ENCODE measurements at places on chromosomes 16 and 17.
A peak's percentile ranks its signal among the peaks of the same experiment; 100 is the strongest.

GRCh38 chr16:48053418-48053745 is 102.4 kb downstream of the ABCC12 start:
- DNase-seq = peak; percentile 40

DNA sequence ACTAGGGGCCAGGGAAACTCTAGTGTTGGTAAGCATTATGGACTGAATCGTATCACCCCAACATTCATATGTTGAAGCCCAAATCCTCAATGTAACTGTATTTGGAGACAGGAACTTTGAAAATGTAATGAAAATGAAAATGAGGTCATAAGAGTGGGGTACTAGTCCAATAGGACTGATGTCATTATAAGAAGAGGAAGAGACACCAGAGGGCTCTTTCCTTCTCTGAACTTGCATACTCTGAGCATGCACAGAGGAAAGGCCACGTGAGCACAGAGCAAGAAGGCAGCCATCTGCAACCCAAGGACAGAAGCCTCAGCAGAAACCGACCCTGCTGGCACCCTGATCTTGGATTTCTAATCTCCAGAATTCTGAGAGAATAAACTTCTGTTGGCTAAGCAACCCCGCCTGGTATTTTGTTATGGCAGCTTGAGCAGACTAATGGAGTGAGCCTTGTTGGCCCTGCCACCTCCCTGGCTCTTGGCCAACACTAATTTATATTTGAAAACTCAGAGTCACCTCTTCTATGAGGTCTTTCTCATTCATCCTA is 273.4 kb downstream of the NTN1 start:
- no peak for DNase-seq

GRCh38 chr17:63601439-63602371 is 1.0 kb downstream of the TACO1 start:
- DNase-seq = peak; percentile 3

GRCh38 chr17:41308251-41308917 is 725 bp downstream of the KRTAP16-1 start:
- peak; percentile 46 for DNase-seq

- DNase-seq = no peak
Observed at GRCh38 chr17:4725646-4726310, 5.5 kb upstream of the MED11 start.

DNA sequence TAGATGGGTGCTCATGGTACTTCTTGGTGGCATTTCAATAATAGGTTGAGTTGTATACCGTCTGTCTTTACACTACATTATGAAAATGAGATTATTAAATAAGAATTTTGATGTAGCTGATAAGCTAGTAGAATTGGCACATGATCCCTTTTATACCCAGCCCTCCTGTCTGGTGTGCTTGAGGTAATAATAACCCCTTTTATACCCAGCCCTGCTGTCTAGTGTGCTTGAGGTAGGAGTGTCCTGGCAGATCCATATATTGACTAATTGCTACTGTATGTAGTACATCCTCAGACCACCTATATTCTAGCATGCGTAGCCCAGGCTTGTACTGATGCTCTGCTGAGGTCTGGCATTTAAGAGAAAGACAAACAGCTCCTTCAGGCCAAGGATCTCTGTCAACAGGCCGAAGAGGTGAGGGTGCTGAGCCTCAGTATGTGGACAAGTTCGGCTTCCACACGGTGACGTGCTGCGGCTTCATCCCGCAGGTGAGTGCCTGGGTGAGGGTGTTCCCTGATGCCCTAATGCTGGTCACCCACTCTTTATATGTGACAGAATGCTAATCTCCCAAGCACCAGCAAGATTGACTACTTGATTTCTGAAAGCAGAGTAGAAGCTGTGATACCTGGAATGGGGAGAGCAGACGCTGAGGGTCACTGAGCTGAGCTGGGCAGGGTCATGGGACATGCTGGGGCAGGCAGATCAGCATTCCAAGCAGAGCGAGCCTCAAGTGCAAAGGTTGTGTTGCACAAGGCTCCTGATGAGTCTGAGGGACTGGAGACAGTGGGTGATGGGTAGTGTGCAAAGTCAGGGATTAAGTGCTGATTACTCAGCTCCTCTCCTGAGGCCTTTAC is 5.7 kb downstream of the FN3K start:
- no peak for DNase-seq

GRCh38 chr16:69309316-69309715 is 1.8 kb upstream of the VPS4A start:
- DNase-seq = no peak

GRCh38 chr17:18267927-18268711 is 7.7 kb downstream of the MIEF2 start:
- DNase-seq = peak; percentile 37

GRCh38 chr16:70453117-70453891 is 1.1 kb upstream of the FCSK start:
- no peak for DNase-seq

DNA sequence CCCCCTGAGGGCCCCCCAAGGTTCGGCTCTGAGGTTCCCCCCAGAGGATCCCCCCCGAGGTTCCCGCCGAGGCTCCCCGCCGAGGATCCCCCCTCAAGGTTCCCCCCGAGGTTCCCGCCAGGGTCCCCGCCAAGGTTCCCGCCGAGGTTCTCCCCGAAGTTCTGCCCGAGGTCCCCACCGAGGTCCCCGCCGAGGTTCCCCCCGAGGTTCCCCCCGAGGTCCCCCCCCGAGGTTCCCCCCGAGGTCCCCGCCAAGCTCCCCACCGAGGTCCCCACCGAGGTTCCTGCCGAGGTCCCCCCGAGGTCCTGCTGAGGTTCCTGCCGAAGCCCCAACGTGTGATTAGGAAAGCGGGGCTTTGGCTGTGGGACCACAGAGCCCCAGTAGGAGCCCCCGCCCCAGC is 32.2 kb upstream of the SSTR5 start:
- DNase-seq = no peak

DNA sequence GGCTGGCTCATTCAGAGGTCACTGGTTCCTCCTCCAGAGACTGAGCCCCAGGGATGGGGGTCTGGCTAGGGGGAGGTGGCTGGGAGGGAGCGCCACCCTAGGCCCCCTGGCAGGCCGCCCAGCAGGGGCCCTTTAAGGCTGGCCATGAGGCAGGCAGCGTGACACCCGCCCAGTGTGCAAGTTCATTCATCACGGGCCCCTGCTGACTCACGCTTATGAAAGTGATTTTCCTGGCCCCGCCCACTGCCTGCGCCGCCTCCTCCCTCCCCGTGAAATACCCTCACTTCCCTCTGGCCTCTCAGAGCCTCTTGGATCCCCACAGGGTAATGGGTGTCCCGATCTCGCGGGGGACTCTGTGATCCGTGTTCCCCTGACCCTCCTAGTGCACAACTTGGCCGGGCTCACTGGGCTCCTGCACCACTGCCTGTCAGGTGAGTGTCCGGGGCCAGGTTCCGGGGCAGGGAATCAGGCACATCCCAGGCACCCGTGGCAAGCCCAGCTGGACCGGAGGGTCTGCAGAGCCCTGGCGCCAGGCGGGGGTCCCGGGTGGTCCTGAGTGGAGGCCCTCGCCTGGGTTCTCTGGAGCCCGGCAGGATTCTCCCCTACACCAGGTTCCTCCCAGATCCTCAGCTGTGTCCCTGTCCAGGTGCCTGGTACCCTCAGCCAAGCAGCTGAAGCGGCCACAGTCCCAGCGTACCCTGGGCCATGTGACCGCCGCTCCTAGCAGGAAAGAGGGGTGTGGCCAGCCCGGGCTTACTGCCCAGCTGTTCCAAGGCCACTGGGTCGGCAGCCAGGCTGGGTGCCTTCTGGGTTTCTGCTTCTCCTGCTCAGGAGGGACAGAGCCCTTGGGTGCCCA is at the start of gene OSGIN1:
Gene OSGIN1 (plus strand): TSS at position 301 of the 856 bp plus-strand sequence. CDS start 4,432 bp downstream, outside the sequence.
- DNase-seq = peak; percentile 92

- DNase-seq = peak; percentile 59
Observed at GRCh38 chr17:16269658-16270057, 52.6 kb downstream of the PIGL start.

DNA sequence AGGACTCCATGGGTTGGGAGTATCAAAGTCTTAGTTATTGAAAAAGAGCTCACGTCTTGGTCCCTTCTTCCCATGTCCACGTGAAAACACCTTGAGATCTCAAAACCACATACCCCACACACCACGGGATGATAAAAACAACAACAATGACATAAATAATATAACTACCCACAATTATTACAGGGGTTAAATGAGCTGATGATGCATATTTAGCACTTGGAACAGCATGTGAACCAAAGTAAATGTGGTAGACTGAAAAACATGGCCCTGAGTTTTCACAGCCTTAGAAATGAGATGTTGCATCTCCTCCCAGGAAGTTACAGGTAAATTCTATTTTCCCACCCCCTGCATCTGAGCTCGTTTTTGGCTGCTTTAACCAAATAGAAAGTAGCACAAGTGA is 208.9 kb downstream of the C16orf95 start:
- DNase-seq = no peak

DNA sequence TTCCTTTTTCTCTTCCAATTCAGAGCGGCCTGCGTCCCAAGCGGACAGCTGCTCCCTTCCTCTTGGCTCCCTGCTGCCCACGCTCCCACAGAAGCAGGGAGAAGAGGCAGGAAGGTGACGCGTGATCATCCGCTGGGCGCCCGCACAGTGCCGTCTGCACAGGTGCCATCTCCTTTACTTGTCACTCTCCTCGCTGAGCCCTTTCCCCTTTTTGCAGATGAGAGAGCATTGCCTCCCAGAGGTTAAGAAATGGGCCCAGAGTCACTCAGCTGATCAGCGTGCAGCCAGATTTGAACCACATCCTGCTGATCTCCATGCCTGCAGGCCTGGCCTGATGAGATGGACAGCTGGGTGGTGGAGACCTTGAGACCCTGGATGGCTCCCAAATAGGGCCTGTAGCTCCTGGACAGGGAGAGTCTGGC is 299.8 kb downstream of the SEC14L1 start:
- no peak for DNase-seq

DNA sequence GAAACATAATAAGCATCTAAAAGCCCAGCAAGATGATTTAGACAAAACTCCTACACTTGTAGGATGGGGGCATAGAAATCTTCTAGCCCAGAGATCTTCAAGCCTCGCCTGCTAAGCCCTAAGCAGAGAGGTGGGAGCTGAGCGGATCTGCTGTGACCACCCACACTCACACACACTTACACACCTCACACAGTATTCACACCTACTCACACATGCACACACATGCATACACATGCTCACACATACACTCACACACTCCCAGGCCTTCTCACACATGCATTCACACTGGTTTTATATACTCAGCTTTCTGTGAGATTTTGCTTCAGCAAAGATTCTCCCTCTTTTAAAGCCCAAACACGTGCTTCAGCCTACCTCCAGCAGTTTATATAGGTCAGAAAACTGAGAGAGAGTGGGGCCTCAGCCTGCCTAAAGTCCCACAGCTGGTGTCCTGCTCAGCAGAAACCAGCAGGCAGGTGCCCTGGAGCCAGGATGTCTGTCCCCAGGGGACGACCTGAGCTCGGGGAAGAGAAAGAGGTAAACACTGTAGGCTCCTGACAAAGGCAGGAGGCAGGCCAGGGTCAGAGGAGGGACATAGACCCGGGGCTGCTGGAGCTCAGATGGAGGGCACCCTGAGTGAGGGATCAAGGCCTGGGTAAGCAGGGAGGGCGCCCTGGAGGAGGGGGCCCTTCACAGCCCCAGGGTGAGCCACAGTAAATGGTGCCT is 12.0 kb upstream of the KRT19 start:
- DNase-seq = no peak

GRCh38 chr17:5718726-5719125 is 134.4 kb upstream of the NLRP1 start:
- no peak for DNase-seq

GRCh38 chr16:15544405-15544804 is 98.5 kb downstream of the MARF1 start:
- DNase-seq = no peak

GRCh38 chr16:68470461-68471150 is 22.3 kb upstream of the SMPD3 start:
- DNase-seq = no peak

DNA sequence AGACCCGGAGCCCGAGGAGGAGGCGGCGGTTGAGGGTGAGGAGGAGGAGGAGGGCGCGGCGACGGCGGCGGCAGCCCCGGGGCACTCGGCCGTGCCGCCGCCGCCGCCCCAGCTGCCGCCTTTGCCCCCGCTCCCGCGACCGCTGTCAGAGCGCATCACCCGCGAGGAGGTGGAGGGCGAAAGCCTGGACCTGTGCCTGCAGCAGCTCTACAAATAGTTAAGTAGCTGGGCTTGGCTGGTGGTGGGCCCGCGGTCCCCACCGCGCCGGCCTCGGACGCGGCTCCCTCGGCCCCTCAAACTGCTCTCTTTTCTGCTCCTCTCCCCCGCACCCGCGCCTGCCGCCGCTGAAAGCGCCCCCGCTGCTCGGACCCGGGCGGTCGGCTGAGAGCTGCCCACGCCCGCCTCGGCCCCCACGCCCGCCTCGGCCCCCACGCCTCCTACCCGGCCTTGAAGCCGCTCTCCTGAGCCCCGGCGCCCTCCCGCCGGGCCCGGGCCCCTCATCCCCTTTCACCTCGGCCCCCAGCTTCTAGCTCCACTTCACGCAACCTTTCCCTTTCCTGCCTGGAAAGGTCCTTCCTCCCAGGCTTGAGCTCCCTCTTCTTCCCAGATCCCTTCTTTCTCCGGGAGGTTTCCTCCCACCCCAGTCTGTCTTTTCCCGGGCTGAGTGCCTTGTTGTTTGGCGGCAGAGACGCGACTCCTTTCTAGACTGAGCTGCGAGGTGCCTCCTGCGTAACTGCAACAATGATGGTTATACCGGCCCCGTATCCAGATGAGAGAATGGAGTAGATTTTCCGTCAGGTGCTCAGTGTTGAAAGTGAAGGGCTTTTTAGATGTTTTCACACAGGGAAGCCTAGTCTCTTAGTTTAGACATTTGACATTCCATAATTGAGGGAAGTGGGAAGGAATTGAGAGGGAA is 850 bp downstream of the PPM1E start:
- DNase-seq = no peak

DNA sequence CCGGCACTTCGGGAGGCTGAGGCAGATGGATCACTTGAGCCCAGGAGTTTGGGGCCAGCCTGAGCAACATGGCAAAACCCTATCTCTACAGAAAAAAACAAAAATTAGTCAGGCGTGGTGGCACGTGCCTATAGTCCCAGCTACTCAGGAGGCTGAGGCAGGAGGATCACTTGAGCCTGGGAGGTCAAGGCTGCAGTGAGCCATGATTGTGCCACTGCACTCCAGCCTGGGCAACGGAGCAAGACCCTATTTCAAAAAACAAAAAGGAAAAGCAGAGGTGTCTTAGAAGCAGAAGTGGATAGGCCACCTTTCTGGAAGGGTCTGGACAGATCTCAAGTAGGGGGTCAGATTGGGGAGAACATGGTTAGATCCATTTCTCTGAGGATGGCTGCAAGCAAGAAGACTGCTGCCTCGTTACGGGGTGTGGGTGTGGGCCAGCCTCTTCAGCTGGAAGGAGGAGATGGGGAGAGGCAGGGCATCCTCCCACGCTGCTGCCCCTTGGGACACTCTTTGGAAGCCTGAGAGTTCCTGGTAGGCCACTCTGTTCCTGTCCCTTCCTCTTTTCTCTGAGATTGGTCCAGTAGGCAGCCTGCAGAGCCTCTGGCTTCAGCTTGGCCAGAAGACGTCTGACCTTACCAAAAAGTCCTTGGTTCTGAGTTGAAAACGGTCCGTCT is 208.0 kb downstream of the MSI2 start:
- DNase-seq = no peak

- DNase-seq = peak; percentile 74
Observed at GRCh38 chr16:88084881-88085280, 133.6 kb downstream of the BANP start.

GRCh38 chr16:89013111-89013510 is 36.1 kb upstream of the CBFA2T3 start:
- DNase-seq = no peak

Measured in AG10803 (cell line).